ENCODE measurements at places on chromosomes 2 and 18. TPM values are rescaled to one million over a fixed set of nuclear protein-coding genes. Genes with fewer than 3 reads are reported as not detected.
A peak's percentile ranks its signal among the peaks of the same experiment; 100 is the strongest.

DNA sequence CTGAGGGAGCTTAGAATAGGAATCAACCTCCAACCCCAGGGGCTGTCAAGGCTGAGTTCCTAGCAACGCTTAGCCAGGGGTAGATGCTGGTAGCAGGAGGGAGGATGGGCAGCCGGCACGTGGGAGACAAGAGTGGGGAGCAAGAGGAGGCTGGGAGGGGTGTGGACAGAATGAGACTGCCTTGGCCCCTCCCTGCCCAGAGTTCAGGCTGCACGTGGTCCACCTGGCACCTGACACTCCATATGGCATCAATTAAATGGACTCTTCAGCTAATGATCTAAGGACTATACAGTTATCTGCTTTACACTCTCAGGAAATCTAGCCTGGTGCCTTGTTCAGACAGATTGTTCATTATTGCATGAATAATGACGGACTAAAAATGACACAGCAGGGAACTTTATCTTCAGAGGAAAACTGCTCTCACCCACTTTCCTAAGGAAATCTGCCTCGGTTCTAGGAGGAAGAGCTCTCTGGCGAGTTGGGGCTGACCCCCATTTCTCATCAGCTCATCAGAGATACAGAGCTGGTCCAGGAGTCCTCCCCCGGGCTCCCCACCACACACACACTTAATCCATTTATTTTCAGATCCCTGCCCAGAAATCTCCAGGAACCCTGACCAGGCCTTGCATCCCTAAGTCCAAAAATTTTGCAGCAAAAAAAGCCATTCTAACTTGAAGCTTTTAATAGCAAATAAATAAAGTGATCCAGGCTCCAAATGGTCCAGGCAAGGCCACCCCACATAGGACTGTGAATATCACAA is 102.1 kb upstream of the CDC42EP3 start:
- no peak overlapping the region for H3K4me3 ChIP-seq
- H3K27me3 ChIP-seq: no peaks in the 10 kb centered on the region
- DNase-seq: no peak
- peaks cover 14% of the 10 kb centered on the region for H3K4me1 ChIP-seq
- no peaks in the 10 kb centered on the region for H3K36me3 ChIP-seq

DNA sequence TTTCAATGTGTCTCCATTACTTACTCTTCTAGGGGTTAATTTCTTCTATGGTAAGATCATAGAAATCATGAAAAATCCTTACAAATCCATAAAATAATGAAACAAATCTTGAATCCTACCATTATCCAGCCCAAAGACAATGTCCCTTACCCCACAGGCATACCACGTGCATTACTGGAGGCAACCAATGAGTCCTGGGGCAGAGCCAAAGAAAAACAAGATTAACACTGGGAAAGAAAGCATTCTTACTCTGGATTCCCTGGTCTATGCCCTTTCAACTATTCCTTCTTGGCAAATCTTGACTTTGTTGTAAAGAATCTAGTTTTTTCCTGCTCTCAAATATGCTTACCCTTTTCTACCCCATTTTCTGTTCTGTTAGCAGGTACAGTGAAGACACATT is 3.1 kb upstream of the GALNT1 start:
- no peak overlapping the region for H3K4me3 ChIP-seq
- no peaks in the 10 kb centered on the region for H3K36me3 ChIP-seq
- no peaks in the 10 kb centered on the region for H3K27me3 ChIP-seq
- peak overlapping the region; percentile 0 for H3K27ac ChIP-seq

DNA sequence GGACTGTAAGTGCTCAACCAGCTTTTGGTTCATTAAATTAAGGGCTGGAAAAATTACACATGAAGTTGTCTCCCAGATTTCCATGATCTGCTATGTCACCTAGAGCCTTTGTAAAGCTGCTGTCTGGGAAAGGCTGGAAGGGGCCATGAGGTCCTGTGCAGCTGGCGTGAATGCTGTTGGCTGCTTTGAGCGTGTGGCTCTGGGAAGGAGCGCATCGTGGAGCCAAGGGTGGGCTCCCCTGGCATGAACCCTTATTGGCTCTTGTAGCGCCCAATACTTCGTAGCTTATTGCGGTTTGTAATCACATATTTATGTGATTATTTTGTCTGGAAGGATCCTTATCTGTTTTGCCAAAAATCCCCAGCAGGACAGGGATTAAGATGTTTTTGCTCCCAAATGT is 70.5 kb upstream of the LMAN1 start:
- no peaks in the 10 kb centered on the region for H3K4me1 ChIP-seq
- DNase-seq: no peak
- H3K36me3 ChIP-seq: no peaks in the 10 kb centered on the region

GRCh38 chr18:23071285-23071684 is 64.0 kb upstream of the CABLES1 start:
- H3K4me3 ChIP-seq: no peak overlapping the region
- H3K27ac ChIP-seq: no peak overlapping the region
- no peaks in the 10 kb centered on the region for H3K36me3 ChIP-seq
- no peaks in the 10 kb centered on the region for H3K4me1 ChIP-seq
- no peaks in the 10 kb centered on the region for H3K27me3 ChIP-seq

The REG3A gene
- total RNA-seq: 1.6 TPM

Data from hepatocyte (in vitro differentiated cells).